Prostate gland (tissue), 2 donors: ENCODE measurements at places on chromosomes 16 and 17.

DNA sequence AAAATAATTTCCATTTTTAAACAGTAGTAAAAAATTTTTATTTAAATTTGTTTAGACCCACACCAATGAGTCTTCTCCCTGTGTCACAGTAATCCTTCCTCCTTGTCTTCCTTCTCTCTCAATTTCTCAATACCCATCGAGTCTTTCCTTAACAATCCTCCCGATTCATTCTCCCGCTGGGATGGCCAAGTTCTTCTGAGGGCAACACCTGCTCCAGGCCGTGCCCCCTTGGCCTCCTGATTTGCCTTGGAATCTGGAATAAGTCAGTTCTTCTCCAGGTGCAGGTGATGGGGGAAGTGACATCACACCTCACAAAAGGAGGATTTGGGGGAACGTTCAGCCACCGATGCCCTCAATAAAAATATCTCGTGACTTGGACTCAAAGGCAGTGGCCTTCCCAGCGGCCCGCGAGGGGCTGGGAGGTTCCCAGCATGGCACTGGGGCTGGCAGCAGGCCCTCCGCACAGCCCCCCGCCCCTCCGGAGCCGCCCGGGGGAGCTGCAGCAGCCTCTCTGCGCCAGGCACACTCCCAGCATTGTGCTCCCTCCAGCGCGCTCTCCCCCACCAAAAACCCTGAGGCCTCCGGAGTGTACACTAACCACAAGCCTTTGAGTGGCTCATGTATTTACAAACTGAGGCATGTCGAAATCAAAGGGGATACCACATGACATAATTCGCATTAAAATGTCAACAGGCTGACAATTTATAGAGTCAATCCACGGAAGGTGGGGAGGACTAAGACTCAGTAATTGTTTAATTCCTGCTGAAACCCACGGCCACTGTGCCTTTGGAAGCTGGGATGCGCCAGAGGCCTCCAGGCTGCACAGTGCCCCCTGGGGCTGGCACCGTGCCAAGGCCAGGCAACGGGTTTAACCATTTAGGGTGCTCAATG, 120.5 kb downstream of the ZFHX3 start:
- peak; percentile 90 for DNase-seq

DNA sequence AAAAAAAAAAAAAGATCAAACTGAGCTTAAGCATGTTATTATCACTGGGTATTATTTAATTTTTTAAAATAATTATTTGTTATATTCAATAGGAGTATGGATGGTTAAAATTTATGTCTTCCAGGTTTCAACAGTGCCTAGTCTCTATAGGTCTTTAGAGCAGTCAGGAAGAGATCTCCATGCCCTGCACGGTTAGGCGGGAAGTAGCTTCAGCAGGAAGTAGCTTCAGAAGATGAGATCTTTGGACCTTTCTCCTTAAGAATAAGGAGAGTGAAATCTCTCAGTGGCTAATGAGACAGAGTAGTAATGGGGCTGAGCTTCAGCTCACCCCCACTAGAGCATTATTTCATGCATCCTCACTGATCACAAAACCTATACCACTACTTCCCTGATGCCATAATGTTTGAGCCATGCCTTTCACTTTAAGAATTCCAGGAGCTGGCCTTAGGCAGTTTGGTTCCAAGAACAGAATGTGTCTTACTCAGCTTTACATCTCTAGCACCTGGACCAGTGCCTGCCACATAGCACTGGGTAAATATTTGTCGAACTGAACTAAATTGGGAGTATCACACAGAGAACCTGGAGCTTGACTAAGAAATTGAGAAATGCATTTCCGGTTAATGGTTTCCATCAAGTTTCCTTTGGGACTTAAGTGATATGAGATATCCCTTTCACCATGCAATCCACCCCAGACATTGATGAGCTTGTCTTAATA, 43.5 kb downstream of the SCPEP1 start:
- peak; percentile 94 for DNase-seq

DNA sequence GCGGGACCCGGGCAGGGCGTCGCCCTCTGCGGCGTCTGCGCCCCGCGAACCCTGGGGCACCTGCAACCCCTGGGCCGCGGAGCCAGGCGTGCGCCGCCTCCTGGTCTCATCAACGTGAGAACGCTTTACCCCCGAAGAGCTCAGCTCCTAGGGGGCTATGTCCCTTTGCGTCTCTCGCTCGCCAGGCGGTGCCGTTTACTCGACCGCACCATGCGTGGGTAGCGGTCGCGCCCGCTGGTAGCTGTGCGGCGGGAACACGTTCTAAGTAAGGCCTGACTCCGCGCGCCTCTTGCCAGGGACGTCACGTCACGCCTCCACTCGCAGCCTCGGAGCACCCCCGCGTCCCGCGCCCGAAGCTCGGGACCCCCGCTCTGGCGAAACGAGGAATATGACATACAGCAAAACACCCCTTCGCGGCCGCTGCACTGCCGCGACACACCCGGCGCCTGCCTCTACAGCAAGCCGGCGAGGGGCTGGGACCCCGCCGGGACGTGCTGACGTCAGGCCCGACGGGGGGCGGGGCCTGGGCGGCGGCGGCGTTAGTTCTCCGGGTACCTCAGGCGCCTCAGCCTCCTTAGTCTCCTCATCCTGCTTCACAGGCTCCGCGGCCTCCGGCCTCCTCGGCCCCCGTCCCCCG, at the start of gene RAB11FIP3:
RAB11FIP3 (plus strand) TSS at position 568 of the 637 bp plus-strand sequence. CDS start 358 bp downstream, outside the sequence.
- DNase-seq, result peak; percentile 78

DNA sequence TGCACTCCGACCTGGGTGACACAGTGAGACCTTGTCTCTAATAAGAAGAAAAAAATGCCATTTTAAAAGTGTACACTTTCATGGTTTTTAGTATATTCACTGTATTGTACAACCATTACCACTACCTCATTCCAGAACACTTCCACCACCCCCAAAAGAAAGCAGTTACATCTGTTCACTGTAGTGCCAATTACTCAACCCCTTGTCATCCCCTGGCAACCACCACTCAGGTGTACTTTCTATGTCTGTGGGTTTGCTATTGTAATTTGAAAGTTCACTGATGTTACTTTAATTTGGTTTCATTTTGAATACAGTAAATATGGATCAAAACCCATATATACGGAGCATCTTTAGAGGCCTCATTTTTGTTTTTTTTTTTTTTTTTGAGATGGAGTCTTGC, 6.1 kb downstream of the ZG16 start:
- no peak for DNase-seq

DNA sequence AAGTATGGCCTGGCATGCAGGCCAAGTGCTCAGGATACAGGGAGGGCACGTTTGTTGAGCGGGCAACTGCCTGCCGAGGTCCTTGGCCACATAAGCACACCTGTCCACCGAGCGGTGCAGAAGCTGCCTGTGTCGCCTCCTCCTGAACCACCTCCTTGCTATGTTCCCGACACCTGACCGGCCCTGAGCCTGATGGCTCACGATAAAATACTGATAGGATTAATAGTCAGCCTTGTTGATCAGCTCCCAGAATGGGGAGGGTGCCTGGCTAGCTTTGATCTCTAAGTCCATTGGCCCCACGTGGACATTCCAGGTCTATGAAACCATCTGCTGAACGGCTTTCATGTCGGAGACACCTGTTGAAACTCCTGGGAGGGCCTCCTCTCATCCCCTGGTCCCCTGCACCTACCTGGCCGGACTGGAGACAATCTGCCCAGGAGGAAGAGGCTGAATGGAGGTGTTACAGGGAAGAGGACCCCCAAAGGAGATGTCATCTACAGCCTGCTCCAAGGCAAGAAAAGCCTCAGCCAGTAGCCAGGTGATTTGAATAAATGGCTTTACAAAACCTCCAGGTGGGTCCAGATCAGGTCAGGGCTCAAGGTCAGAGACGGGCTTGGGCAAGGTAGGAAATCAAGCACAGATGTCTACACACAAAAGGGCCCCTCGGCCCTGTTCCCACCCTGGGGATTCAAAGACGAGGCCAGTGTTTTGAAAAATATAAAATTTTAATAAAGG, 33.4 kb downstream of the AXIN2 start:
- no peak for DNase-seq

- no peak for DNase-seq
Measured at GRCh38 chr17:7816926-7817642, 16.9 kb upstream of the KDM6B start.

DNA sequence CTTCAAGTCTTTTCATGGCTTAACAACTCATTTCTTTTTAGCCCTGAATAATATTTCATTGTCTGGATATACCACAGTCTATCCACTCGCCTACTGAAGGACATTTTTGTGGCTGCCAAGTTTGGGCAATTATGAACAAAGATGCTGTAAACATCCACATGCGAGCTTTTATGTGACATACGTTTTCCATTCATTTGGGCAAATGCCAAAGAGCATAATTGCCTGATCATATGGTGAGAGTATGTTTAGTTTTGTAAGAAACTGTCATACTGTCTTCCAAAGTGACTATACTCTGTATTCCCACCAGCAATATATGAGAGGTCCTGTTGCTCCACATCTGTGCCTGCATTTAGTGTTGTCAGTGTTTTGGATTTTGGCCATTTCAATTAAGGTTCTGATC, 81.3 kb downstream of the ELAC2 start:
- no peak for DNase-seq

DNA sequence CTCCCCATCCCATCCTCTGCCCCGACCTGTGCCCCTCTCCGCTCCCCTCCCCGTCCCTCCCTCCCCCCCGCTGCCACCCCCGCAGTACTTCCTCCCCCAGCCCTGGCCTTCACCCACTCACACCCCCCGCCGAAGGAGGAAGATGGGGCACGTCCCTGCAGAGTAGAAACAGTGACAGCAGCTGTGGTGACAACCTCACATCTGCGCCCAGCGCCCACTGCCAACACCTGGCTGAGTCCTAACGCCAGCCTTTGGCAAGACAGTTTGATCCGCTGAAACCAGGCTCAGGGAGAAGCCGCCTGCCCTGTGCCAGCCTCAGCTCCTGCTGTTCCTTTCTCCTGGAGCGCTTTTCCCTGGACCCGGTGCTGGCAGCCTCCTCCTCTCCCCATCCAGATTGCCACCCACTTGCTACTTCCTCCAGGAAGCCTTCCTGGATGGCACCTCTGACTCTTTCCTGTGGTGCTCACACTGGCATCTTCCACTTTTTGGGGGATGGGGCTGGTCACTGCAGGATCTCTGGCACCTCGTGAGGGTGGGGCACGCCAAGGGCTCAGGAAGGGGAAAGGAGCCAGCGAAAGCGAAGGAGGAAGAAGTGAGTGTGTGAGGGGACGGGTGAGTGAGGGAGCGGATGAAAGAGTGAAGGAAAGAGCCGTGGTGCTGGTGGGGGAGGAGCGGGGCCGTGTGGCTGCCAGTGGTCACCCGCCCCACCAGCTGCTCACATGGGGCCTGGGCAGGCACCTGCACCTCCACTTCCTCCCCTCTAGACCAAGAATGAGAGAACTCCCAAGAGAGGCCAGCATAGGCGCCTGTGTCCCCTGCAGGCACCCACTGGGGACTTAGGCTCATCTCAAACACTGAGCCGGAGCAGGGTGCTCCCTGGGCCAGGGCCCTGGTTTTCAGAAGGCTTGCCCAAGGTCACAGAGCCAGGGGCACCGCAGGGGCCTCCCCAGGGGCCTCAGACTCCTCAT, 27.0 kb downstream of the ZFPM1 start:
- DNase-seq, result no peak

DNA sequence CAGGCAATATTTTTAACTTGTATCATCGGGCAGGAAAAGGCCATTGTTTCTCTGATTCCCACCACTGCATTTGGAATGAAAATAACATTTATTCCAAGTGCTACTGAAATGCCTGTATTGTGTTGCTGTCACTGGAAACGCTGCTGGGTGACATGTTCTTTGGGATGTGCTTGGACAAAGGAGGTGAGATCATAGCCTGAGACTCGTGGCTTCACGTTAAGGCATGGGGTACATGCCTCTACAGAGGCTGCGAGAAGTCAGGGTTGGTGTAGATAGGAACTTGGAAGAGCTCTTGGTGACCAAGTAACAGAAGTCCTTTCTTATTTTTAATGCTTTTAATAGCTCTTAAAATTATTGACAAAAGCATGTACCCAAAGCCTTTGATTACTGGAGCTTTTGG, 58.8 kb upstream of the MAF start:
- DNase-seq, result no peak

DNA sequence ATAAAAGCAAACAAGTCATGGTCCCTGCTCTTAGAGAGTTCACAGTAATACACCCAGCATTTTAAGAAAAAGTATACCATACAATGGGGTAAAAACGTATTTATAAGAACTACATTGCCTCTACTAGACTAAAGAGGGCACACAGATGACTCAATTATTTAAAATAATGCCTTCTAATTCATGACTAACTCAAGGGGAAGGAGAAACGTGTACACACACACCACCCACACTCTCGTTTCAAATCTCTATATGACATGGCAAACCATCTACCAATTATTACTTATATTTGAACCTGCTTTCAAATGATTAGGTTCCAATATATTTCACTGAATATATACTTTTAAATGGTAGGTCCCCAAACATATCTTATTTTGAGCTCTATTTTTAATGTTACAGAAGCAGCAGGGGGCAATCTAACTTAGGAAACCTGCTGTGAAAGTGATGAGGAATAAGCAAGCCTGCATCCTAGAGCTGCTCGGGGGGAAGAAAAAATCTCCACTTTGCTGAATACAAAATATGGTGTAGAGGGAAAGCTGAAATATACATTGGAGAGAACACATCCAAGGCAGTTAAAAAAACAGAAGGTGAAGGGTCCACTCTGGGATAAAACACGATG, 232.4 kb upstream of the PSMD7 start:
- no peak for DNase-seq

DNA sequence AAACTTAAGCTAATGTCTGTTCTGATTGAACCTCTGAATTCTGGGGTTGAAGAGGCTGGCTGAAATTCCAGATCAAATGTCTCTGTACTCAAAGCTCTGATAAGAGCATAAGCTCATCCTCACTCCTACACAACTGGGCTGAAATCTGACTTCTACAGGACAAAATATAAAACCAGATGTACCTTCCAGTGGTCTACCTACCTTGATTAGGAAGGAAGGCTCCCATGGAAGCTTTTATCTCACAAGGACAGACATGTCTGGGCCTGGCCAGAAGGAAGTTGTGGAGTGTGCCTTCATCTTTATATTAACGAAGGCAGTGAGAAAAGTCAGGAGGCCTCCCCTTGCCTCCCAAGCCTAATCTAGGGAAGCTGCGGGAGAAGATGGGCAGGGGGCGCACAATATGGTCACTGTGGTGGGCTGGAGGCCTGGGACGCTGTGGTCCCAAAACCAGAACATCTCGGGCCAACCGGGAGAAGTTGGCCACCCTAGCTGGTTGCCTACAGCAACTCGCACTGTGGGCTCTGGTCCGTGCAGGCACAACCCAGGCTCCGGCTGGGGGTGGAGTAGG, 55.6 kb upstream of the LRRC37A3 start:
- DNase-seq, result no peak

GRCh38 chr17:79776376-79777119, 1.4 kb upstream of the CBX2 start:
- DNase-seq, result no peak
